ENCODE measurements at places on chromosomes 3 and 15.
A peak's percentile ranks its signal among the peaks of the same experiment; 100 is the strongest.

DNA sequence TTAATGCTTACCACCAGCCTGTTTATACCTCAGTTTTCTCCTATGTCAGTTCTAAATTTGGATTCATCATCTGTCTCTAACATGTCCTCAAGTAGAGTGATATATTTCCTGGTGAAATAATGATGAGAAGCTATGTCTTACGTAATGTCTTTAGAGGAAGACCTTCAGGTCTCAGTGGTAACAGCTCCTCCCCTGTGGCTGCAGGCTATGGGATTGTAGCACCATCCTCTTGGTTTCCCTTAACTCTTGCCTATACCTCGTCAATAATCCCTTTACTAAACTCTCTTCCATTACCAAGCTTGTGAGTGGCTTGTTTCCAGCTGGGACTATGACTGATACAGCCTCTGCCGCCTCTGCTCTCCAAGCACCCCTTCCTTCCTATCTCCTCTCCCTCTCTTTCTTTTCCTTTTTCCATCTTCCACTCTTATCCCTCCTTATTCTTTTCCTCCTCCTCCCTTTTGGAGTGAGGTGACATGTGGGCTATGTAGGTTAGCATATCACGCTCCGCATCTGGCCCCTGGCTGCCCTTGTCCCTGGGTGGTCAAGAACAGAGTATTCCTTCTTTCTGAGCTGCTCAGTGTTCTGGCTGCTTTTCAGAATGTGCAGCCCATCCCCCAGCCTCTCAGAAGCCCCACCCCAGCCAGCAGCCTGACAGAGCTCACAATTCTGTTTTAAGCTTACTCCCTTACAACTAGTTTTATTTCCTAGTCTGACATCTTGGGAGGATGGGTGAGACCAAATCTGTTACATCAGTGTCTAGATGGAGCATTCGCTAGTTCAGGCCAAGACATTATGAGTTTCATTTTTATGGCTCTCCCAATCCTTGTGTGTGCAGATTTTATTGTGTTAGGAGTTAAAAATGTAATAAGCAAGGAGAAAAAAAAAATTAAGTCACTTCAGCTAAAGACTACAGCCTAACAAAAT is 75.0 kb upstream of the RNU6-1 start:
- DNase-seq: peak; percentile 67

DNA sequence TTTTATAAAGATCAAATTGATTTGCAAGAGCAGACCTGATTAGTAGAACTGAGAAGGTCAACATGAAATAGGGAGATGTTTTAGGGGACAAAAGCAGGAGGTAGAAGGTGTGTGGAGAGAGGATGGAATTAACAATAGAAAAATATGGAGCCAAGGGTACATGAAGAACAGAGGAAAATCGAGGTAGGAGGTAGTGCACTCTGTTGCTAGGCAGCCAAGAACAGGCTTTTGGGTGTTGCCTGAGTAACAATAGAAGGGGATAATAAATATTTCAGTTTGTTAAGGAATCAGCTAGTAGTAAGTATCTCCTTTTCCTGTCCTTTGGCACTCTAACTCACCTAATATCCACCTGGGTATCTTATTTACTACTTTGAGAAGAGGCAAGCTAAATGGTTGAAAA is 9.2 kb downstream of the SPESP1 start:
- DNase-seq: no peak

GRCh38 chr3:197426121-197426566 is 127.7 kb upstream of the DLG1 start:
- DNase-seq: no peak

DNA sequence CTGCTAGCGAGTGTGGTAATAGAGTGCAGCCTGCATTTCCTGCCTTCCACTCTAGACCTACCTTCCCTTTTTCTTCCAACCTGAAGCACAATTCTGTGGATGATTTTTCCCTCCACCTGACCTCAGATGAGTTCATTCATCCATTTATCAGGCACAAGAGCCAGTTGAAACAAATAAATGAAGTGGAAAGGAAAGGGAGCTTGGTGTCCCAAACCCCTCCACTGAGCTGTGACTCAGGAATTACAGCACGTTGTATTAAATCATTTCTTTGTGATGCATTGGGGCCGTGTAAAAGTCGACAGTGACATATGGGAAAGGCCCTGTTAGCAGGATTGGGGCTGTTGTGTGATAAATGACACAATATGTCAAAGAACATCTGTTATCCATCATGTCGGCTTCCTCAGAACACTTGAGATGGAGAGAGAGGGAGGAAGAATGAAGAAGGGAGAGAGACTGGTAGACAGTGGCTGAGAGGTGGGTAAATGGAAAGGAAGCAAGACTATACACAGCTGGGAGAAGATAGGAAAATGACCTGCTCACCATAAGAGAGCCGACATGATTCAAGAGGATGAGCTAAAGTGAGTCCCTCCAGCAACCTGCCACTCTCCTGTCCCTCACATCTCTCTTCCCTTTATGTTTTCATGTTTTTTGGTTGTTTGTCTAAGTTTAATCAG is 366.0 kb downstream of the AGBL1 start:
- no peak for DNase-seq

DNA sequence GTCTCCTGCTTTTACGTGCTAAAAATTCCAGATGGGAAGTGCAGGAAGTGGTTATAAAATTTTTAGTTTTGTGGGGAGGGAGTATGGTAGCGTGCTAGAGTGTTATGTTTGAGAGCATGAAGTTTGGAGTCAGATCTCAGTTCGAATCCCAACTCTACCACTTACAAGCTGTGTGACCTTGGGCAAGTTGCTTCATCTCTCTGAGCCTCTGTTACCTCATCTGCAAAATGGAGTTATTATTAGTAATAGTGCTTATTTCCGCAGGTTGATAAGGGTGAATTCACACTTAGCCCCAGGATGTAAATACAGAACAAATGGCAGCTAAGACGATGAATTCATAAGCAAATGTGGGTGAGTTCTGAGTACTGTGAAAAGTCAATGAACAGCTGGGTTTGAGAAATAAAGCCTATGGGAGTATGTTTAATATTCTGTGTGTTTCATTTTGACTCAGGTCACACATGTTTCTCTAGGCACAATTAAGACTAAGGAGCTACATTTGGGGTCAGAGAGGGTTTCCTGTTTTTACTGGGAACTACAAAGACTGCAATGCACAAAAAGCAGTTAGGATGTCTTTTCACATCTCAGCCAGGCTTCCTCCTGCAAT is 73.1 kb upstream of the FEZF2 start:
- DNase-seq: no peak

GRCh38 chr3:69413551-69414207 is 27.8 kb upstream of the FRMD4B start:
- no peak for DNase-seq

DNA sequence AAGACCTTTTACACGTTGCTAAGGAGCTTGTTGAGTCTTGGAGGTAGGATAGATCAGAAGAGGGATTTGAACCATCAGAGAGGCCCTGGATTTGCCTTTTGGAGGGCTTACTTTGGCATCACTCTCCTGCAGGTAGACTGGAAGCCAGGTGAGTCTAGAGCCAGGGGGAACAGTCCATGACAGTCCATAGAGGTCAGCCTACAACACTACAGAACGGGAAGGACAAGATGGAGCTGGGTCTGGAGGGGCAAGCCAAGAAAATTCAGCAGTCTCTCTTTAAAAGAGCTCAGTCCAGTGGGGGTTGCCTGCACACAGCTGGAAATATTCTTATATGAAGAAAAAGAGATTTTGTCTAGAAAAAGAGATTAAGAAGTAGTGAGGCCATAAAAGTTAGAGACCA is 60.7 kb downstream of the HHLA2 start:
- no peak for DNase-seq

- no peak for DNase-seq
Measured at GRCh38 chr3:106570426-106570825, 701.6 kb upstream of the CBLB start.

- no peak for DNase-seq
Measured at GRCh38 chr3:28840976-28841376, 439.9 kb upstream of the RBMS3 start.

- DNase-seq: no peak
Measured at GRCh38 chr15:63906266-63906584, 72.5 kb upstream of the HERC1 start.

All from NCI-H774 (cell line).